ENCODE measurements at places on chromosomes 2 and 18. TPM values are rescaled to one million over a fixed set of nuclear protein-coding genes. Genes with fewer than 3 reads are reported as not detected.
A peak's percentile ranks its signal among the peaks of the same experiment; 100 is the strongest.

DNA sequence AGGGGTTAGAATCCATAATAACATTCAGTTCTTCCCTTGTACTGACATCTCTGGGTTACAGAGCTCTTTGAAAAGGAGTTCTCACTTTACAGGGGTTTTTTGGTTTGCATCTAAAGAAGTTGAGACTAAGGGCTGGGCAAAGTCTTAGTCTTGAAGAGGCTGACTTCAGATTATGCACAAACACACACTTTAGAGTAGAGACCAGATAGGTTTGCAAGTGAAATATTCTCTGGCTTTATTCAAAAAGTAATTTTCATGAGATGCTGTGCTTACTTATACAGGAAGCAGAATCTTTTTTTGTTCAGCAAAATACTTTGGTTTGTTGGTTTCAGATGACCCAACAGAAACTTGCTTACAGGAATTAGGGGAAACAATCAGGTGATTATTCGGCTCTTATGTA lies 410.9 kb upstream of the LRRTM1 start:
- no peak for DNase-seq

DNA sequence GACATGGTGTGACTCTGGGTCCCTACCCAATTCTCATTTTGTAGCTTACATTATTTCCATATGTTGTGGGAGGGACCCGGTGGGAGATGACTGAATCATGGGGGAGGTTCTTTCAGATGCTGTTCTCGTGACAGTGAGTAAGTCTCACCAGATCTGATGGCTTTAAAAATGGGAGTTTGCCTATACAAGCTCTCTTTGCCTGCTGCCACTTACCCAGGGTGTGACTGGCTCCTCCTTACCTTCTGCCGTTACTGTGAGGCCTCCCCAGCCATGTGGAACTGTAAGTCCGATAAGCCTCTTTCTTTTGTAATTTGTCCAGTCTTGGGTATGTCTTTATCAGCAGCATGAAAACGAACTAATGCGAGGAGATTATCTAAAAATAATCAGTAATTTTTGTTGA lies 1683.2 kb upstream of the SLC39A10 start:
- no peak for DNase-seq

DNA sequence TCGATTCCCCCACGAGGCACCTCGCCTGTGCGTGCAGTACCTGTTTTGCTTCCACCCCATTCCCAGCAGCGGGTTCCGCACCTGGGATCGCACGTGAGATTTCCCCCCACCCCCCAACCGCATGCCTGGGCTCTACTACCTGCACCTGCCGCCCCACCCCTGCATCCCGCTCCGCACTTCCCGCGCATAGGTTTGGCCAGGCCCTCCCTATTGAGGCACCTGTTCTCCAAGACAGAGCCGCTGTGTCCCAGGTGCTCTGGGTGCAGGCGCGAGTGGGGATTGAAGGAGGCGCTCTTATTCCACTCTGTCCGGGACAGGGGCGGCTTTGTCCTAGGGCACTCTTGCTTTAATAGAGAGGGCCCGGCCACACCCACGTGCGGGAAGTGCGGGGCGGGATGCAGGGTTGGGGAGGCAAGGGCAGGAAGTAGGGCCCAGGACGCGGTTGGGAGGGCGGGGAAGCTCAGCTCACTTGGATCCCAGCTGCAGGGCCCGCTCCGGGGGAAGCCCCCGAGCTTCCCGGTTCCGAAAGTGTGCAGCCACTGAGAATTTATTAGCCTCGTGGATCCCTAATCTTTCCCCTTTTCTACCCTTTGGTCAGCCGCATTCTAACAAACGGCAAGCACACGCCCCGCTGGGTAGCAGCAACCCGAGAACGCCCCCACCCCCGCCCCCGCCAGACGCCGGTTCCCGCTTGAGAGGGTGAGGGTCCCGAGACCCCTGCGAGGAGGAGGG lies 670 bp upstream of the MOCOS start:
- peak; percentile 41 for DNase-seq

UGT1A8 gene
- 15.1 TPM for total RNA-seq

ERBB4 gene
- total RNA-seq: 0.06 TPM

SPDYA gene
- 0.86 TPM for total RNA-seq

DNA sequence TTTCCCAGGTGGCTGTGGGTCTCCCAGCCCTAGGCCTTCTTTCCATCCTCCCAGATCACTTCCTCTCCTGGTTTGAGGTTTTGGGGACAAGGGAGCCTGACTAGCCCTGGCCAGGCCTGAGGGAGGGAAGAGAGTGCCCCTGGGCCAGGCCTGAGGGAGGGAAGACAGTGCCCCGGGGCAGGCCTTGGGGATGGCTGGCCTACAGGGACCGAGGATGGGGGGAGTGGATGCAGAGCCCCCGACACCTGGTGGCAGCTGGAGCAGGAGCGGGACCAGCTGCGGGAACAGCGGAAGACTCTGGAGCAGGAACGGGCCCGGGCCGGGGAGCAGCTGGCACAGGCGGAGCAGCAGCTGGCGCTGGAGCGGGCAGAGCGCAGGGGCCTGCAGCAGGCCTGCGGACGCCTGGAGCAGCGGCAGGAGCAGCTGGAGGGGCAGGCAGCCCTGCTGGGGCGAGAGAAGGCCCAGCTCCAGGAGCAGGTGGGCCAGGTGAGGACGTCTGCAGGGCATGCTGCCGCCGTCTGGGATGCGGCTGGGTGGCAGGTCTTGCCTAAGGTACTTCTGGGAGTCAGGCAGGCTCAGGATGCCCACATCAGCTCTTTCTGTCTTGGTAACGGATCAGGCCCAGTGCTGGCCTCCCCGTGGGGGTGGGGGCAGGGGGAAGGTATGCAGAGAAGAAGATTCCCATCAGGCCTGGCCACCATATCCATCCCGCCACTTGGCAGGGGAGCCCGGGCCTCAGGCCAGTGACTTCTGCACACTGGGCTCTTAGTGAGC lies 29.2 kb downstream of the CROCC2 start:
- DNase-seq: peak; percentile 0

GRCh38 chr2:88739985-88740600 lies 48.6 kb downstream of the RPIA start:
- peak; percentile 64 for DNase-seq

GRCh38 chr18:77052297-77052982 lies 80.1 kb downstream of the MBP start:
- no peak for DNase-seq

GRCh38 chr2:56613920-56614319 lies 430.1 kb downstream of the CCDC85A start:
- DNase-seq: no peak

SMC6 gene
- 46.7 TPM for total RNA-seq

GRCh38 chr2:24986372-24986771 lies 14.6 kb upstream of the DNAJC27 start:
- DNase-seq: no peak

- DNase-seq: peak; percentile 62
Observed at GRCh38 chr18:13280070-13280795, 61.7 kb downstream of the LDLRAD4 start.

DNA sequence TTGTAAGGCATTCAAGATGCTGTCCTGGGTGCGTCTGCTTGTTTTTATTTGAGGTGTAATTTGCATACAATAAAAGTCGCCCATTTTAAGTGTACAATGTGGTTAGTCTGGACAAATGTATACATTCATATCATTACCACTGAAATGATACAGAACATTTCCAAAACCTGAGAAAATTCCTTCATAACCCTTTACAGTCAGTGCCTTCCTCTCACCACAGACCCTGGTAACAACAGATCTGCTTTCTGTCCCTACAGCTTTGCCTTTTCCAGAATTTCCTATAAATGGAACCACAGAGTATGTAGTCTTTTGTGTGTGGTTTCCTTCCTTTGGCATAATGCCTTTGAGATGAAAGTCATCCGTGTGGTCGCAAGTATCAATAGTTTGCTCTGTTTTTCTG lies 45.8 kb upstream of the NFU1 start:
- no peak for DNase-seq

DNA sequence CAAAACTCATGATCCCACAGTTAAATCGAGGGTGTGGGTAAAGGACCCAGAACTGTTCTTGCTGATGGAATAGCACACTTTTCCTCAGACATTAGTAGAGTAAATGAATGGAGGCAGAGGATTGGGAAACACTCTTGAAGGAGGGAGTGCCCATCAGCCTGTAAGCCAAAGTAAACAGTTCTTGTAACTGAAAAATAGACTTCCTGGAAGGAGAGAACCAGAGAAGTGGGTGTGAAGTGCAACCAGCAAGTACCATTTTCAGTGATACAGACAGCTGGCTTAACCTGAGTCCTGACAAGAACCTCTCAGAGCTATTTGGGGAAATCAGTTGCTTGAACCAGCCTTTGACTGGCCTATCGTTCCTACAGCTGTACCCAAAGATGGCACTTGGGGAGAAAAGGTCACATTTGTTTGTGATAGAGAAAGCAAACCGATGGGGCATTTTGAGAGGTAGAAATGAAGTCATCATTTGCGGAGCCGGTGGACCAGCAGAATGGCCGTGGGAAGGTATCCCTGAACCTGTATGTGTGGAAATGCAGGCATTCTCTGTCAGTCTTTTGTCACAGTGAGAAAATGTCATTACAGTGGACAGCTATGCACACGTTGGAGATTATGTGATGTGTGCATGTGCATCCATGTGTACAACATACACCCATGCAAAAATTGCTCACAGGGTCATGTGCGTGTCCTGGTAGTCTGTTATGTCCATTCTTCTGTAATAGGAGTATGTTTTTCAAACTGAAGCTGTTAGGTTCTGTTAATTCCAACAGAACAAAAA lies 17.8 kb downstream of the CRIM1 start:
- DNase-seq: peak; percentile 73

GRCh38 chr2:217922101-217923006 lies 80.4 kb downstream of the TNS1 start:
- no peak for DNase-seq

- DNase-seq: peak; percentile 91
Observed at GRCh38 chr2:37635504-37636380, 35.7 kb downstream of the CDC42EP3 start.

GRCh38 chr2:1068822-1069221 lies 118.2 kb downstream of the SNTG2 start:
- DNase-seq: no peak

KCNJ3 gene
- not detected for total RNA-seq

SCYGR6 gene
- not detected for total RNA-seq

DNA sequence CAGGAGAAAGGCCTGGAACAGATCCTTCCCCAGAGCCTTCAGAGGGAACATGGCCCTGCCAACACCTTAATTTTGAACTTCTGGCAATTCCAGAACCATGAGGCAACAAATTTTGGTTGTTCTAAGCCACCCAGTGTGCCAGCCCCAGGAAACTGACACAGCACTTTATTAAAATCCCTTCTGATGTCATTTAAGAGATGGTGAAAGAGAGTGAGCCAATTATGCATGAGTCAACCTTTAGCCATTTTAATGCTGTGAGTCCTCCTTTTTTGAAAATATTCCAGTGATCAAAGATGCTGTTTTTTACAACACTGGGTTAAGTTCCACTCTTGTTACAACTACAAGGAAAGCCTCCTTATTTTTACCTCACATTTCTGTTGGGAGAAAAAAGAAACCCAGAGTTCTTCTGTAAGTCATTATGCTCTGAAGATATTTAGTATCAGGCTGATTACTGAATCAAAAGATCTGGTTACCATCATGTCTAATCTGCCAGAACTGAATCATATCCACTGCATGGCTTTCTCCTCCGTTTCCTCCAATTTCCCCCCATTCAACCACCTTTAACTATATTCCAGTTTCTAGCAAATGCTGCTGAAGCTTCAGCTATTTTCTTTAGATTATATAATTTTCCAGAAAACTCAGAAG lies 235.4 kb downstream of the TXNL1 start:
- DNase-seq: peak; percentile 64

- peak; percentile 44 for DNase-seq
Observed at GRCh38 chr2:55309446-55309845, 40.4 kb upstream of the MTIF2 start.

DNA sequence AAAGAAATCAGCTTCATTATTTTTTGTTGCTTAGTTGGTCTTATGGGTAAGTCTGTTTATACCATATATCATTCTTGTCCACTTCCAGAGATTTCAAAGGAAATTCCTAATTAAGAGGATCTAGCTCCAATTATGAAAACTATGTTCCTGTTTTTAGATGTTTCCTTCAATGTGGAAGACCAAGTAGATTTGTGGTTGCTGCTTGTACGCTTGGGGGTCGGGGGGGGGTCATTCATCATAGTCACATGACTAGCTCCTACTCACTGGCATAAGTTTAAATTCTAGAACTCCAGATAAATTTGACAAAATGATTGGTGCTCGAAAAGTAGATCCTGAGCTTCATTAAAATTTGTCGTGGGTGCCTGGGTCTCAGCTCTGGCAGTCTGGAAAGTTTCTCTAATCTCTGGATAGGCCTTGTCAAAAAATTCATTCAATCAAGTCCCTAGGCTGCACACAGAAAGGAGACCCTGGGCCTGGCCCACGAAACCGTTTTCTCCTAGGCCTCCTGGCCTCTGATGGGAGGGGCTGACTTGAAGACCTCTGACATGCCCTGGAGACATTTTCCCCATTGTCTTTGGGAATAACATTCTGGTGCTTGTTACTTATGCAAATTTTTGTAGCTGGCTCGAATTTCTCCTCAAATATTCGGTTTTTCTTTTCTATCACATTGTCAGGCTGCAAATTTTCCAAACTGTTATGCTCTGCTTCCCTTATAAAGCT lies 62.5 kb downstream of the MEP1B start:
- no peak for DNase-seq

DNA sequence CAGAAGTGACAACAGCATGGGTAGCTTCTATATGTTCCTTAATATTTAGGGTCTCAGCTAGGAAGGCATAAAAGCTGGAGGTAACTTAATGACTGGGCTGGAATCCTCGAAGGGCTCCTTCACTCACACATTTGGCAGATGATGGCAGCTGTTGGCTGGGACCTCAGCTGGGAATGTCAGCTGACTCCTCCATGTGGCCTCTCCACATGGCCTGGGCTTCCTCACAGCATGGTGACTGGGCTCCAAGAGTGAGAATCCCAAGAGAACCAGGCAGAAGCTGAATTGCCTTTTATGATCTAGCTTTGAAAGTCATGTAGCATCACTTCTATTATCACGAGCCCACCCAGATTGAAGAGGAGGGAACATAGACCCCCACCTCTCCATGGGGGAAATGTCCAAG lies 54.9 kb downstream of the TET3 start:
- DNase-seq: no peak

DNA sequence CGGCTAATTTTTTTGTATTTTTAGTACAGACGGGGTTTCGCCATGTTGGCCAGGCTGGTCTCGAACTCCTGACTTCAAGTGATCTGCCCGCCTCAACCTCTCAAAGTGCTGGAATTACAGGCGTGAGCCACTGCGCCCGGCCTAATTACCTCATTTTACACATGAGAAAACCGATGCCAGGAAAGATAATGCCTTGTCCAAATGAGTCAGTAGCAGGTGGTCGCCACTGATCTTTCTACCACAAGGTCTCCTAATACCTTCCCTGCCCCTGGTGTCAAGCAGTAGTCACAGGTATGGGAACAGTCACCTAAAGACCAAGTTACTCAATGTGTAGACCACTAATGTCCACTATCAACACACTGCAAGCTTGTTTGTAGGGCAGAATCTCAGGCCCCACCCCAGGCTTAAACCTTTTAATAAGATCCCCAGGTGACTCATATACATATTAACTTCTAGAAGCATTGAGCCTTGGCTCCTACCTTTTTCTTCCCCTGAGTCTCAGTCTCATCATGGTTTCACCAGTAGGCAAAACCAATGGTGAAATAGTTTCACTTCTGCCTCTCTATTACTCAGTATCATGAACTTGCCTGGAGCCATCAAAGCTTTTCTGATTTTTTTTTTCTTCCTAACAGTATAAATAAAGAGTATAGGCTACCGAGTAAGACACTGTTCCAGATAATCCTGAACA lies 6.9 kb upstream of the EPB41L5 start:
- DNase-seq: no peak
